ENCODE measurements at places on chromosomes 16 and 17.

DNA sequence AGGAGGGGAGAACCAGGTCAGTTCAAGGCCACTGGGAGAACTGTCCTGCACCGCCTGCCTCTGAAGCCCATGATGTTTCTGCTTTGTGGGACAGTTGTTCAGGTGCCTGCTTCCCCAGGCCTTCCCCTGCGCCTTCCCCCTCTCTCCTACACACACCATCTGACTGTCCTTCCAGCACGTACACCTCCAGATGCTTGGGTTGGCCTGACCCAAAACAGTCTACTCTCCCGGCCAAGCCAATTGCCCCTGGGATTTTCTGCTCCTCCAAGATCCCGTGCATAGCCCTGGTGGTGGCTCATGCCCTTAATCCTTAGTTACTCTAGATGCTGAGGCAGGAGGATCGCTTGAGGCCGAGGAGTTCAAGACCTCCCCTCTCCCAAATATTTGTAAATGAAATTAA lies 684 bp upstream of the RSAD1 start:
- DNase-seq = no peak

DNA sequence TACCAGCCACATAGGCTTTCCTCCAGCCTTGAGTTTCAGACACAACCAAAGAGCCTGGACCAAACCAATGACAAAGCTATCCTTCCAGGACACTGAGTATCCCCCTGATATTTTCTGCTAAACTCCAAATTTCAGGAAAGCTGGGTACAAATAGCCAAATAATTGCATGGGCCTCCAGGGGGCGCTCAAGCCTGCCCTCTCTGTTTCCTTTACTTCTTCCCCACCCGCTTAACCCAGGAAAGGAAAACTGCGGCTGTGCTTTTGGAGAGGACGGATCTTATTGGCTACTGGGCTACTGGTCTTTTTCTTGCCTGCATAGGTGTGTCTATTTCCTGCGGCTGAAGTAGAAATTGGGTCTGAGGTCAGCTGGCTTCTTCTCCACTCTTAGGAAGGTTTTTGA lies 30.1 kb downstream of the GNGT2 start:
- peak; percentile 15 for DNase-seq

DNA sequence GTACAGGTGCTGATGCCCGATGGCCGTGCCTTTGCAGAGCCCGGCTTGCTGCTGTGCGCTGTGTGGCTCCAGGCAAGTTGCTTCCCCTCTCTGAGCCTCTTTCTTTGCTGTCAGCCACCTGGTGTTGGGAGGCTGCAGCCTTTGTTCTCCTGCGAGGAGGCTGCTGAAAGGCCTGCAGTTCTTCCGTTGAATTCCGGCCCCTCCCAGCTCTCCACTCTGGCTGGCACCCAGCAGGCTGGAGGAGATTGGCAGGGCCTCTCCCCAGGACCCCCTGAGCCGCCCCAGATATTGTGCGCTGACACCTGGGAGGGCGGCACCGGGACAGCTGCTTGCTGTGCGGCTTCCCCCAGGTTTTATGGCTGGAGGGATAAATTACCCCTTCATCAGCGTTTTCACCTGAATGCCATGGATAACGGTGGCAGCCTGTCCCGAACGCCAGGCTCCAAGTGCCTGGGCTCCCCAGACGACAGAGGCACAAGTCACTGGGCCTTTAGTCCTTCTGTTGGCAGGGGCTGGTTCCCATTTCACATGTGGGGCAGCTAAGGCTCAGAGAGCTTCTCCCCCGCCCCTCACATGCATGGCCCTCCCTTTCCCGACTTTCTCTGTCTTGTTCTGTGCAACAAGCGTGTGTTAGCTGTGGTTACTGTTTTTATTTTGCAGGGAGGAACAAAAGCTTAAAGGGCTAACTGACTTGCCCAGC lies 35.1 kb upstream of the GSE1 start:
- DNase-seq = no peak

DNA sequence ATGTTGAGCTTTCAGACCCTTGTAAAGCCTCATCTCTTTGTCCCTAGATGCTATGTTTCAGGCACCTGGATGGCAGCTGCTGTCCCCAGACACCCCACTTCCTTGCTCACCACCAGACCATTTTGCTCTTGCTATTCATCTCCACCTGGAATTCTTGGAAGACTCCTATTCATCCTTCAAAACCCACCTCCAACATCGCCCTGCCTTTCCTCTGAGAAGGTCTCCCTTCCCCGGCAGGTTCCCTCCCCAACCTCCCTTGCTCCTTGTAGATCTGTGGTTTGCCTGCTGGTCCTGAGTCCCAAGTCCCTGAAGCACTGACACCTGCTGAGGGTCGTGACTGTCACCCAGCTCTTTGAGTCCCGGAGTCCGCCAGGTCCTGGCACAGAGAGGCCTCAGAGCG lies 9.9 kb downstream of the ZNF469 start:
- DNase-seq = no peak

- no peak for DNase-seq
Observed at GRCh38 chr17:50684612-50685333, 22.9 kb downstream of the ANKRD40 start.

DNA sequence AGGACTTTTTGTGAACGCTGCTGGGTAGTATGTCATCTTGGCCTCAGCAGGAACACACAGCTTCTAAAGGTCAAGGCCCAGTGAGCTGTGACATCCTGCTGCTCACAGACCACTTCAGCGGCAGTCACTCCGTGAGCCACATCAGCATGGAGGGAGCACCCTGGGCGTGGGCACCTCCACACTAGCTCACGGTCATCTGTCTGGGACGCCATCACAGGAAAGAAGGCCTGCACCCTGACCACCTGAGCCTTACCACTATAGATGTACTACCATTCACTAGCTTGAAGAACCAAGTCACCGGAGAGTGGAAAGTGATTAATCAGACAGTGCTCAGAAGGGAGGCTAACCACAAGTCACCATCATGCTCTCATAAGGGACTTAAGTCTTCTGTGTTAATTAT lies 3.3 kb downstream of the AXIN1 start:
- DNase-seq = no peak

GRCh38 chr16:57299009-57299718 lies 14.7 kb upstream of the PLLP start:
- no peak for DNase-seq

- peak; percentile 43 for DNase-seq
Observed at GRCh38 chr16:641326-642188, at the start of gene MCRIP2. TSS of gene MCRIP2 (plus strand) at chr16:641828. CDS start at chr16:641992, 164 bp downstream.

- no peak for DNase-seq
Observed at GRCh38 chr16:9049241-9049640, 42.2 kb upstream of the HAPSTR1 start.

DNA sequence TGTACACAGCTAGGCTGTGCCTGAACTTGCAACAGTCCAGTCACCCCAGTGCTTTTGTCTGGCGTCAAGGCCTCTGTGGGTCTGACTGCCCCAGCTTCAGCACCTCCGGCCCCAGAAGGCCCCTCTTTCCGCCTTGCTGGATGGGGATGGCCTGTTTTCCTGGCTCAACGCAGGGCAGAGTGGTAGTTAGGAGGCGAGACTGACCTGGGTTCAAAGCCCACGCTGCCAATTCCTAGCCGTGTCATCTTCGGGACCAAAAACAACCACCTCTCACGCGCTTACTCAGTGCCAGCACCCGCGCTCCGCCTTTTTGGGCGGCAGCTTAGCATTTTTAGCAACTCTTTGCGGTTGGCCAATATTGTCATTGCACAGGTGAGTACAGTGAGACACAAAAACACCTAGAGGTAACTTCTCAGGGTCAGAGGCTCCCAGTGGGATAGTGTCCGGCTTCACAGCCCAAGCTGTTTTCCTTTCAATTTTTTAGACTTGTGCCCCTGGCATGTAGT lies 4.6 kb downstream of the MYBBP1A start:
- DNase-seq = no peak

GRCh38 chr17:82366749-82367148 lies 4.8 kb upstream of the UTS2R start:
- no peak for DNase-seq

DNA sequence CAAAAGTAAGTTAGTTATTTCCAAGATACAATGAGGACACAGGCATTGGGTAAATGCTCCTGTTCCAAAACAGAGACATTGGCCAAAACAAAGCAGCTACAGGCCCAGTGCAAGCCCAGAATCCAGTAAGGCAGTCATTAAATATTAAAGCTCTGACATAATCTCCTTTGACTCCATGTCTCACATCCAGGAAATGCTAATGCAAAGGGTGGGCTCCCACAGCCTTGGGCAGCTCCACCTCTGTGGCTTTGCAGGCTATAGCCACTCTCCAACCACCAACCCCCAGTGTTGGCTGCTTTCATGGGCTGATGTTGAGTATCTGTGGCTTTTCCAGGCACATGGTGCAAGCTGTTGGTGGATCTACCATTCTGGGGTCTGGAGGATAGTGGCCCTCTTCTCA lies 733.4 kb upstream of the SOX9 start:
- no peak for DNase-seq

GRCh38 chr16:24189941-24190340 lies 66.2 kb upstream of the CACNG3 start:
- no peak for DNase-seq

DNA sequence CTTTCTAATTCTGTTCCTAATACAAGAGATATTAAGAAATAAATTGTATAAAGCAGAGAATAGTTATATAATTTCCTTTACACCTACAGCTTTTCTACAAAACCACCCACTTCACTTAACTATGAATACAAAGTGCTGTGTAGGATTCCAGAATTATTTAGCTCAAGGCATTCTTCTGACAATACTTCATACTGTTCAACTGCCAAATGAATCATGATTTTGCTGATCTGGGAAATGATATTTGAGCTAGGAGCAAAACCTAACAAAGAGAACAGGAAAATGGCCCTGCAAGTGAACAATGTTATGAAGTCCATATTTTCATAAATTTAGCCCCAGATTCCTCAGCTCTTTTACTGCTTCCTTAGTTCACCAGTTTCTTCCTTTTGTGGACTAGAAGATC lies 12.9 kb downstream of the BBS2 start:
- no peak for DNase-seq

DNA sequence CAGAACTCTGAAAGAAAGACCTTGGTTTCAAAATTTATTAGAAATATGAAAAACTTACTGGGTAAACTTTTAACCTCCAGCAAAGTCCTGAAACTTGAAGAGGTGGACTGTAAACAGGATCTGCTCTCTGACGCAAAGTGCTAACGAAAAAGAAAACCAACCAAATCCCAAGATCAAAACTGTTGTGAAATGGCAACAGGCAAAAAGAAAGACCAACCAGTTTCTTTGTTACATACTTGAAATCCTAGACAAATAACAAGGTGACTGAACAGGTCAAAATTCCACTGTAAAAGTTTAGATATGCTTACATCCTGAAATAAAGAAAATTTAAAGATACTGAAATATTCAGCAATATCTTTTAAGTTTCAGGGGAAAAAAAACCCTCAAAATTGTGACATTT lies 44.2 kb downstream of the TRIM37 start:
- DNase-seq = no peak

DNA sequence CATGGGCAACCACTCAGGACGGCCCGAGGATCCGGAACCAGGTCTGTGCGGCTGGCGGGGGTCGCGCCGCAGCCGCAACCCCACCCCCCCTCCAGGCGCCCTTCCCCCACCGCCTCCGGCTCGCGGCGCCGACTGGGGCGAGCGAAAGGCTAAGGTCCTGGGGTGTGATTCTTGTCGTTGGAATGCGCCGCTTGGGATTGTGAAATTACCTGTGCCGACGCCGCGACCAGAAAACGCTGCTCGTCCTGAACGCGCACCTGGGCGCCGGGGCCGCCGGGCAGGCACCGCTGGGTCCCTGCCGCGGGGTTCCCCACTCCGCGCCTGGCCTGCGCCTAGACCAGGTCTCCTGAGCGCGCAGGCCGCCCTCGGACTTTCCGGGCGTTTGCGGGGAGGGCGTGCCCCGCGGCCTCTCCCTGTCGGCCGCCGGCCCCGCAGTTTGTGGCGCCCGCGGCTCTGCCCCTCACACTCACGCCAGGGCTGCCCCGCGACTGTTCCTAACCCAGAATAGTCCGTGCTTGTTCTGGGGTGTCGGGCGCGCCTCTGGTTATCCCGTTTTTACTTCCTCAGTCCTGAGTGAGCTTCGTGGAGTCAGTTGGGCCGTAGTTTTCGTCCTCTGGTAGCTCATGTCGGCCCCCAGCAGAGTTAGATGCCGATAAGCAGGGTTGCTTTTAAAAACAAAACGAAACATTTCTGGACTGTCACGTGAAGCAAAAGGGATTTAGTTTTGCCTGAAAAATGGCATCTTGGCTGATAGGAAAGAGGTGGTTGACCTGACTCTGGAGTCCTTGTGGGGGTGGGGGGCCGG lies 147.2 kb downstream of the SPECC1 start:
- DNase-seq = no peak

Data from NCI-H1092 (cell line).